ENCODE measurements at places on chromosomes 7 and 10.
A peak's percentile ranks its signal among the peaks of the same experiment; 100 is the strongest.

GRCh38 chr10:12382956-12383531 is 33.7 kb downstream of the CAMK1D start:
- DNase-seq = no peak

DNA sequence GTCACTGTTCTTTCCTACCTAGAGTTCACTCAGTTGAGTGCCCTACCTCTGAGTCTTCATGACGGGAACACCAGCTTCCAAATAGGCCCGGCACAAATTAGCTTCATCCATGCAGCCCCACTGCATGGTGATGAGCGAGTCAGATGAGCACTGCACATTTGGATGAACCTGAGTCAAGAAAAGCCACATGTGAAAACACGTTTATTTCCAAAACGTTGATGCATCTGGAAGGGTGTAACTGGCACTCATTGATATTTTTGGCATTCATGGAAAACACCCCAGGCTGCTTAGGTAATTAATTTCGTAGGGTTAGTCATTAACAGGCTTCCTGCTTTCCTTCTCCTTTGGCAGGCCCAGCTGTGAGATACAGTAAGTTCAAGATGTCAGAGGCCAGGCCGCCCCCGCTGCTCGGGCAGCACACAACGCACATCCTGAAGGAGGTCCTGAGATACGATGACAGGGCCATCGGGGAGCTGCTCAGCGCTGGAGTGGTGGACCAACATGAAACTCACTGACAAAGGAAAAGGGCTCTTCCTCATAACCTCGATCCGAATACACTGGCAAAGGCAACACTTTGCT is 725.2 kb downstream of the SUGCT start:
- no peak for DNase-seq

- no peak for DNase-seq
Measured at GRCh38 chr7:78253850-78254725, 455.5 kb downstream of the PHTF2 start.

GRCh38 chr10:28879875-28880682 is 202.8 kb downstream of the BAMBI start:
- DNase-seq = peak; percentile 52

DNA sequence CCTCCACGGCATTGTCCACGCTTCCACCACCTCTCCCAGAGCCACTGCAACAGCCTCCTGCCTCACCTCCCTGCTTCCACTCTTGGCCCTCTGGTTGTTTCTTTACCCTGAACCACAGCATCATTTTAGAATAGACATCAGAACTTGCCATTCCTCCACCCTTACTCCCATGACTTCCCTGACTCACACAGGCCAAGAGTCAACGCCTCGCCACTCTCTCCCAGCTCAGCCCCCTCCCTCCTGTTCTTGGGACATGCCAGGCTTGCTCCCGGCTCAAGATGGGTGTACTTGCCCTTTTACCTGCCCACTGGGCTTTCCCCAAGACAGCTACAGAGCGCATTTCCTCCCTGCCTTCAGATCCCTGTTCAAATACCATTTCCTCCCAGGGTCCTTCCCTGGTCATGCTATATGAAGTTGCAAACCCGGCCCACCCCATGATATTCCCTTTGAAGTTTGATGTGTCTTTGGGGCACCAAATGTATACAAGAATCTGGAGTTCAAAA is 429.1 kb downstream of the RPS24 start:
- no peak for DNase-seq

DNA sequence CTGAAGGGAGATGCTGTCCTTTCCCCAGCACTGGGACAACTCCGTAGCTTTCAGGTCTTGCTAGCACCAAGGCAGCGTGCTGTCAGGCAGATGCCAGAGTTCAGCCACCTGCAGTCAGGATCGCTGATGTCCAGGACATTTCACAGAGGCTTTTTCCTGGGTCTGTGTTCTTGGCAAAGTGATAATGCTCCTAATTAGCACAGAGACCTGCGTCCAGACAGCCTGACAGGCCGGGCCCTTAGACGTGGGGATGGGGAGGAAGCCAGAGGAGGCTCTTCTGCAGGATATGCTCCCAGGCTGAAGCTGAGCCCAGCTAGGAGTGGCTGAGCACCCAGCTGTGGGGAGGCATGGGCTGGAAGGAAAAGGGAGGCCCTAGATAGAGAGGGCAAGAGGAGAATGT is 82.5 kb upstream of the TBX20 start:
- DNase-seq = no peak

GRCh38 chr10:34959321-34959720 is 130.8 kb downstream of the CUL2 start:
- DNase-seq = no peak
